ENCODE measurements at places on chromosomes 3 and 15. TPM values are rescaled to one million over a fixed set of nuclear protein-coding genes. Genes with fewer than 3 reads are reported as not detected.

Gene MB21D2
- 6.1 TPM for total RNA-seq

Gene CXCR6
- total RNA-seq = not detected

Gene LRTM1
- not detected for total RNA-seq

Gene PGBD4
- 2.2 TPM for total RNA-seq

Gene GOLGA8K
- 0.44 TPM for total RNA-seq

Gene DUOXA2
- not detected for total RNA-seq

Gene SEMA3B
- total RNA-seq = 26.0 TPM

Gene EPHA3
- total RNA-seq = 1.5 TPM

Measured in smooth muscle cell of trachea (primary cell).